ENCODE measurements at places on chromosomes 2 and 18.

DNA sequence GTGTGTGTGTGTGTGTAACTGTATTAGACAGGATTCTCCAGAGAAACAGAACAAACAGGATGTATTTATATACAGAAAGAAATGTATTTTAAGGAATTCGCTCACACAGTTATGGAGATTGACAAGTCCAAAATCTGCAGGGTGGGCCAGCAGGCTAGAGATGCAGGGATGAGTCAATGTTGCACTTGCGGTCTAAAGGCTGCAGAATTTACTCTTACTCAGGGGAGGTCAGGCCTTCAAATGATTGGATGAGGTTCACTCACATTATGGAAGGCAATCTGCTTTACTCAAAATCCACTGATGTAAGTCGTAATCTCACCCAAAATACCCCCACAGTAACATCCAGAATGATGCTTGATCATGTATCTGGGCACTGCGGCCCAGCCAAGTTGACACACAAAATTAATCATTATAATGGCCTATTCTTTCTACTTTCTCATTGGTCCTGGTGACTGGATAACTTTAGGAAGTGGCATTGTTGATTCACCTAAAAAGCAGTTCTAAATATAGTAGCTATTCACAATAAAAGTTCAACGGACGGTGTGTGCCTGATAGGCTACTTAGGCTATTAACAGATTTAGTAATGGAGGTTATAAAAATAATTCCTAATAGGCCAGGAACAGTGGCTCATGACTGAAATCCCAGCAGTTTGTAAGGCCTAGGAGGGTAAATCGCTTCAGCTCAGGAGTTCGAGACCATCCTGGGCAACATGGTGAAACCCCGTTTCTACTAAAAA, 40.6 kb upstream of the ACYP2 start:
- DNase-seq: no peak

DNA sequence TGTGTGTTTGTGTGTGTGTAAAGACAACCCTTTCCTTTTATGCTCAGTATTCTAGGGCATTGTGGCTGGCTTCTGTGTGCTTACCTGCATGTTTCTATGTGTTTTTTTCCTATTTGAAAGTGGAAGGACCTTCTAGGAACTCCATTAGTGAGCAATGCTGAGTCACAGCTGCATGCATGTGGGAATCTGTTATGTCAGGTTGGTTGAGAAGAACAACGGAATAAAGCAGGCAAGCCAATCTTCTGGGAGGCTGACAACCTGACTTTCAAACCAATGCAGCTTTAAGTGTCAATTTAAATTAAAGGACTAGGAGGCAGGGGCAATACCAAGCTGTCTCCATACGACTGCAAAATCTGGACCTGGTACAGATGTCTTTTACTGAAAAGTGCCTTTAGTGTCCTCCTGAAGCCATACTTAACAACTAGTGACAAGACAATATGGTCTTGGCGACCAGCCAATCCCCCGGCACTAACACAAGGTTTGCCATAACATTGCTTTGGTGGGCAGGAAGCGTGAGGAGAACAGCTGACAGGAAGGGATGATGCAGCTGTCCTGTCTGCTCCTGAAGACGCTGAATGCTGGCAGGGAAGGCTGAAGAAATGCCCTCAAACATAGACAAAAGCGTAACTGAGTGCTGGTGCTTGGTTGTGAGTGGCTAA, 514.7 kb upstream of the CDH7 start:
- no peak for DNase-seq

DNA sequence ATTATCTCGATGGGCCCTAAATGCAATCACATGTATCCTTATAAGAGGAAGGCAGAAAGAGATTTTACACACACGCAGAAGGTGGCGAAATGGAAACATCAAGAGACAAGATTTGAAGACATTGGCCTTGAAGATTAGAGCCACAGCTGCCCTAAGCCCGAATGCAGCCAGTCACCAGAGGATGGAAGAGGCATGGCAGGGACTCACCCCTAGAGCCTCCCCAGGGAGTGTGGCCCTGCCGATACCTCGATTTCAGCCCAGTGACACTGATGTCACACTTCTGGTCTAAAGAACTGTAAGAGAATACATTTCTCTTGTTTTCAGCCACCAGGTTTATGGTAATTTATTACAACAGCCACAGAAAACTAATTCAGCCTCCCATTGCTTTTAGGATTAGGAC, 17.4 kb downstream of the TTC39C start:
- no peak for DNase-seq

DNA sequence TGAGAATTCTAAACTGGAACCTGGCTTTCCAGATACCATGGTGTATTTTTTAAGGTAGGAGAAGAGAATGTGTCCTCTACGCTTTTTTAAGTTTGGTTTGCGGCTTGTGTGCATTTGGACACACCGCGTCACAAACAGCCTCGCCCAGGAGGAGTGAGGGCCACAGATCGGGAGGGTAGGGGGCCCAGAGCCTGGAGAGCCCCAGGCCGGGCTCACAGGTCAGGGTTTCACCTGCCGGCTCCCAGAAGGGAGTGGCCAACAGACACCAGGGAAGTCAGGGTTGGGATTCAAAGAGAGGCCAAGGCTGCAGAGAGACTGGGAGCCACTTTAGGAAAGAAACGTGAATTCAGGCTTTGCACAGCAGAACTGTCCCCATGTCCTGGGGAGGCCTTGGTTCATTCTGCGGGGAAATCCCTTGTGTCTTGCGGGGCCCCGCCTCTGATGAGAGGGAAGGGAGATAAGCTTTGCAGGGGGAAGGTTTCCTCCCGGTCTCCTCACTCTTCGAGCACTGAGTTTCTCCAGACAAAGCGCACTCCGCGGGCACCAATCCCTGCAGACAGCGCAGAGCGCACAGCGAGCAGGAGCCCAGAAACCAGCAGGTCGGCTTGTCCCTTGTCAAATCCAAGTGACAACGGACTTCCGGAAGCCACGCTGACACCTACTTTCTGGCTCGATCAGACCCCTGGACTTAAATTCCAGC, 2.0 kb upstream of the TUBB6 start:
- no peak for DNase-seq
